ENCODE measurements at places on chromosomes 6 and 20. TPM values are rescaled to one million over a fixed set of nuclear protein-coding genes. Genes with fewer than 3 reads are reported as not detected.
A peak's percentile ranks its signal among the peaks of the same experiment; 100 is the strongest.

DNA sequence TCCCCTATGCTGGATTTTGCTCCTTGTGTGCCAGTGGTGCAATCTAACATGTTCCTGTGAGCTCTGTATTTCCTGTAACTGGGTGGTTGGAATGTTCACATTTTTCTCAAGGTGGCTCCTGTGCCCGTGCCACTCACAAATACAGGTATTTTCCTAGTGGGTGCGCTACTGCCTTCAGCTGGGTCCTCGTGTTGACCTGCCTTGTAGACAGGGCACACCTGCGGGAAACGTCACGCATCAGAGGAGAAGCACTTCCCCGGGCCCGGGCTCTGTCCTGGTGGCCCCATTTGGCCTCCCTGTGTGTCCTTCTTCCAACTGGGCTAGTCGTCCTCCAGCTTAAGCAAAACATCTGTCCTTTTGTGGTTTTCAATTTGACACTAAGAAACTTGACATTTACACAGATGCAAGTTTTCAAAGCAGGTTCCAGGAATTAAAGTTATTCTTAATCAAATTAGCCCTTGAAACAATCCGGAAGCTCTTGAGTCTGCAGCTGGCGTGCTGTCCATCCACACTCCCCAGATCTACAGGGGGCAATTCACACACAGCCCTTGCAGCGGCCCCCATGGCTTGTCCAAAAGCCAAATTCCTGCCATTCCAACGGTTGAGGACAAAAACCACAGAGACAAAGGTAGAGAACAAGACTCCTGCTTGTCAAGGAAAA lies 275.1 kb downstream of the CDC5L start:
- DNase-seq, result no peak

- no peak for DNase-seq
These were observed 71.9 kb downstream of the OPN5 start for GRCh38 chr6:47853766-47854165.

DNA sequence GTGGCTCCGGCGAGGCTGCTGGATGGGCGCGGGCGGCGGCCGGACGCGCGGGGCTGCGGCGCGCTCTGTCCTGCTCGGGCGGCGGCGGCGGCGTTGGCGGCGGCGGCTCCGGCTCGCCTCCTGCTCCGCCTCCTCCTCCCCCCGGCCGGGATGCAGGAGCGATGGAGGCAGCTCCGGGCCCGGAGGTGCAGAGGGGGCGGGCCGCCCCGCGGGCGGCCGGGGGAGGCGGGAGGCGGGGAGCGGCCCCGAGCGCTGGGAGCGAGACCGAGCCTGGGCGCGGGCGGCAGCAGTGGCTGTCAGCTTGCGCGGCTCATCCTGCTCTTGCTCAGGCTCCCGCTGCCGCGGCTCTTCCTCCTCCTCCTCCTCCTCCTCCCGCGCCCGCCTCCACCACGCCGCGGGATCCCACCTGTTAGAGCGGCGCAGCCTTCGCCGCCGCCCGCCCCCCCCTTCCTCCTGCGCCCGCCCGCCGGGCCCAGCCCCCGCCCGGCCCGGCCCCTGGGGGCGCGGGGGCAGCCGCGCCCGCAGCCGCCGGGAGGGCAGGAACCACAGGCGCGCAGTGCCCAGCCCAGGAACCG lies at the start of gene NOL4L:
Gene NOL4L (minus strand): TSS at position 323 of the 575 bp plus-strand sequence. CDS start 443 bp downstream, outside the sequence.
- DNase-seq, result peak; percentile 48

PRIM2 gene
- total RNA-seq, result 40.7 TPM

- DNase-seq, result no peak
These were observed 33.4 kb upstream of the ELMO2 start for GRCh38 chr20:46439837-46440236.

PRSS35 gene
- total RNA-seq, result not detected

PSMB8 gene
- total RNA-seq, result 385 TPM

- DNase-seq, result no peak
These were observed 231.0 kb downstream of the TBXT start for GRCh38 chr6:165936660-165937059.

DNA sequence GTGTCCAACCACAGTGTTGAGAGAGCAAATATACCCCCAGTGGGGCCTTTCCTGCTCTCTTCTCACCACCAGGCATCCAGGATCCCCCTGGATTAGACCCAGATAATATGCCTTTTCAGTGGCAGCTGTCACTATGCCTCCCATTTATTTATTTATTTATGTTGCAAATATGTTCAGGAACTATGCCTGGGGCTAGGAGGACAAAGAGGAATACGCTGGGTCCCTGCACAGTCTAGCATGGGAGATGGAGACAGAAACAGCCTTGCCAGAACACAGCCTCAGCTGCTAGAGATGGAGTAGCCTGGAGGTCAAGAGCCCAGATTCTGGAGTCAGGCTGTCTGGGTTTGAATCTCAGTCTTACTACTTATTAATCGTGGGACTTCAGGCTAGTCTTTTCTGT lies 74.6 kb upstream of the LRFN2 start:
- no peak for DNase-seq

GRCh38 chr6:163842467-163842866 lies 427.9 kb downstream of the QKI start:
- DNase-seq, result no peak

PSORS1C2 gene
- not detected for total RNA-seq

GRCh38 chr6:29834564-29835436 lies 7.2 kb downstream of the HLA-G start:
- peak; percentile 42 for DNase-seq

DNA sequence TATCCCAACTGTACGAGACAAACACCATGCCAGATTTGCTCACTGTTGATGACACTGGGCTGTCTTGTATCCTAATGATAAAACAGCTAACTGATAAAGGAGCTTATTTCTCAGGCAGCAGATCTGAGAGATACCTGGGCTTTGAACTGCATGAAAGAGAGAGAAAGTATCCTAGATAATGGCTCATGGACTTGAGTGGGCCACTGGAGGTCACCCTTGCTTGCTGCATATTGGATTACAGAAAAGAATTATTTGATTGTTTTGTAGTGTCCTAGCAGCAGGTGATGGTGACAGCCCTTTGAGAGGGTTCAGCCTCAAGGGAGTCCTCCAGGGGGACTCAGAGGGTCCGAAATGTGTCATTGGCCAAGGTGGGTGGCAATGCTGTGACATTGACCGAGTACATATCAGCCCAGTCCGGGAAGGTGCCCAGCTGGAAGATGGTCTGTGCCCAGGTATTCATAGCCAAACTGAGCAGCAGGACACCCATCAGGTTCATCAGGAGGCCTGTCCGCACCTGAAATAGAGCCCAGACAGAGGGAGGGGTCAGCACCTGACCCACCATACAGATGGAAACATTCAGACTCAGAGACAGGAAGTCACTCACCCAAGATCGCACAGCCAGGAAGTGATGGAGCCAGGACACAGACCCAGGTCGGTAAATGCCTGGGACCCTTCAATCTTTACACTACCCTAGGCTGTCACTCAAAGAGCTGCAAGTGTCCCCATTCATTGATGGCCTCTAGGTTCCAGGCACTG lies 9.4 kb upstream of the OCSTAMP start:
- no peak for DNase-seq

ENPP5 gene
- total RNA-seq, result 0.38 TPM

DNA sequence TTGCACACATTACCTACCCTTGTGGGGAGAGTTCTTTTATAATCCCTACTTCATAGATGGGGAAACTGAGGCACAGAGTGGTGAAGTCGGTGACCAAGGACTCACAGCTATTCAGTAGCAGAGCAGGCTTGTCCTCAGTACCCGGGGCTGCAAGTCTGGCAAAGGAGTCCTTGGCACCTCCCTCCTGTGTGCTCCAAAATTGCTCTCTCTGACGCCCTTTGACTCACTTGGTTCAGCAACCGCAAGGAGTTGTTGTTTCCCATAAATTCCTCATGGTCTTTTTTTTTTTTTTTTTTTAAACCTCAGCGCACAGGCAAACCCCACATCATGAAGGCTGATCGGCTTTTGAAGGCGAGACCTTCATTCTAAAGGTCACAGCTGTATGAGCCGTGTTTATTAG lies 143.2 kb downstream of the CEBPB start:
- DNase-seq, result no peak

DNA sequence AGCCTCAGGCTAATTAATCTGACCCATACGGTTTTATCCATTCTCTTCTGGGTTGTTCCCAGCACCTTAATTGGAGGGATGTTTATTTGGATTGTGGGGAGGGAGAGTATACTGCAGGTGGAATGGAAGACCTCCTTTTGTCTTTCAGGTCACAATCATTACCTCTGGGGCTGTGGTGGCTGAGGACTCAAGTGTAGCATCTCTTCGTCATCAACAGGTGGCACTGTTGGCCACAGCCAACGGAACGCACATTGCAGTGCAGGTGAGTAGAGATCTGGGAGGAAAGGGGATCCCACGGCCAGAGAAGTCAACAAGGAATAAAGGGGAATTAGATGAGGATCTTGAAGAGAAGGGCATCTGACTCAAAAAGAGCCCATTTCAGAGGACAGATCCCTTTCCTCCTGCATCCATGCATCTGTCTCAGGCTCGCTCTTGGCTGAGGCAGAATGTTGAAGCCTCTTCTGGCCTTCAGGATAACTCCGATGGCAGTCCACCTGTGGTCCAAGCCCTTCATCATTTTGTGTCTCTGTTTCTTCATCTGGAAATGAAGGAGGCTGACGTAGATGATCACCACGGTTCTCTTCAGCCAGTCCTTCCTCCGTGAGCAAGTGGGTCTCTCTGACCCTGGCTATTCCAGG lies 3.2 kb upstream of the DEF6 start:
- peak; percentile 48 for DNase-seq

GRCh38 chr6:43785220-43785752 lies 15.3 kb downstream of the VEGFA start:
- DNase-seq, result no peak

GRCh38 chr6:126156973-126157372 lies 170.6 kb downstream of the TRMT11 start:
- no peak for DNase-seq

DNA sequence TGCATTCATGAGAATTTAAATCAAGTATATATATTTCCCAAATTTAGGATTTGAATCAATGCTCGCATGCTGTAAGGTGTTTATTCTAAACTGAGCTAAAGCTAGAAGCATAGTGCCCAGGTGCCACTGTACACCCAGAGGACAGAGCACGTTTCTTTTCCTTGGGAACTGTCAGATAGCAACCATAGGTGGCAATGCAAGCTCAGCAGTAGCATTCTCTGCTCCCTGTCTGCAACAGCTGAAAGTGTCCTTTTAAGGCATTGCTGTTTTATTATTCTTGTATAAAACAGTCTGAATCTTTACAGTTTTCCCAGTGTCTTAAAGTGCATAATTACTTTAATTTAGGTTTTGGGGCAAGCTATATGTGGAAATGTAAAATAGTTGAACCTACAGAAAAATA lies 443.4 kb upstream of the MMS22L start:
- no peak for DNase-seq

UNC5CL gene
- 1.3 TPM for total RNA-seq

DNA sequence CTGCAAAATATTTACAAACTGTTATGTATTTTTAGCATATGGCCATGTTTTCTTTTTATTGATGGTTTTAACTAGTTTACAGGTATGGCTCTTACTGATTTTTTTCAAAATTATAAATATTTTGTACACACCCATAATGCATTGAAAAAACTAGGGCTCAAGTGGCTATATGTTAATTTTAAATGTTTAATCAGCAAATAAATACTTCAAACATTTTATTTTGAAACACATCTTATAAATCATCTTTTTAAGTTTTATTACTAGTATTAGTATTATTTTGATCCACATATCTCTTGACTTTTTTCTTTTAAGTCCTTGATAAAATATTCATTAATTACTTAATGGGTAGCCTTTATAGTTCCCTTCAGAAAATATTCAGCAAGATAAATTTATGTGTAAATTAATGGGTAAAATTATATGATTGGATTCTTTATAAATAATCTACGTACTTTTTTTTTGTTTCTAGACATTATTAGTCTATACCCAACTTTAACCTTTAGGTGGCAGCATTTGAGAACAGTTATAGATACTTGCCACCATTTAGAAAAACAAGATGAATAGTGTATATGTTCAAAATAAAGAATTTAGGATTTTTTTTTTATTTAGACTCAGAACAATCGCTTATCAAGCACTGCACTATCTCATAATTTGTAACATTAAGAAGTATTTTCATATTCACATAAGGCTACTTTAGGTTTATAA lies 241.9 kb downstream of the ADGRB3 start:
- no peak for DNase-seq

DNA sequence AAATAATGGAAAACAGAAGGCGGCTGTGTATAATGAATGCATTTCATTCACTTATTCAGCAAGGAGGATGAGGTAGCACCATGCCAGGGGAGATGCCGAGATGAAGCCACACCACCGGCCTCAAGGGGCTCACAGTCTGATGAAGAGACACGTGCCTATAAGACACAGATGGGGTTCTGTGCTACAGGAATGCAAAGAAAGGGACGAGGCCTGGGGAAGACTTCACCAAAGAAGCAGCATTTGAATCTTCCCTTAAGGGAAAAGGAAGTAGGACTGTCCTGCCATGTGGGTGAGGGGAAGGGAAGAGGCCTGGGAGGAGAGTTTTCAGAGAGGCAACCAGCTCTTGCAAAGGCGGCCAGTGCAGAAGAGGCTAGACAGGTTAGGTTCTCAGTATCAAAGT lies 98.9 kb downstream of the PSMG4 start:
- no peak for DNase-seq

PNPLA1 gene
- total RNA-seq, result not detected

GRCh38 chr20:51631011-51631950 lies 88.8 kb upstream of the NFATC2 start:
- peak; percentile 35 for DNase-seq

DNA sequence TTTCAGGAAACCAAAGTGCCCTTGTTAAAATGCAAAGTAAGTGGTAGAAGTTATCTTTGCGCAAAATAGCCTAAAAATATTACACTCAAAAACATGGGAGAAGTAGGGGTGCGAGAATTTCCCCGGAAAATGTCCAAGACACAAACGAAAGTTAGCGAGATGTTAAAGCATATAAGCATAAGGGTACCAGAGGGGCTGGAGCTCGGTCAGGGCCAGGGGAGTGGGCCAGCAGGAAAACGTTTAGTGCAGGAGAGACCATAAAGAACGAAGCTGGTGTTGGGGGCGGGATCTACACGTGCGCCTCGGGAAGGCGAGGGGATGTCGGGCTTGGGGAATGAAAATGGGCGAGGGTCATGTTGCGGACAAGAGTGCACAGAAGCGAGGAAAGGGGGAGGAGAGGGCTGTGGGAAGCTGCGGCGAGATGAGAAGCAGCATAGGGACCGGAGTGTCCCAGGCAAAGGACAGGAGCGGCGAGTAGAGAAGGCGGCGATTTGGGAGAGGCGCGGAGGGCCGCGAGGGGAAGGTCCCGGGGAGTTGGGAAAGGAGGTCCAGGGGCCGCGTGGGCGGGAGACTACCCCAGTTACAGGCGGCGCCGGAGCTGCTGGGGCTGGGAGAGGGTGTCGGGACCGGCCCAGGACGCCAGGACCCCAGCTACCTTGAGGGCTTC lies 600 bp downstream of the XPO5 start:
- DNase-seq, result no peak

EYA4 gene
- total RNA-seq, result not detected

TAAR1 gene
- not detected for total RNA-seq

- no peak for DNase-seq
These were observed 3.2 kb upstream of the MCCD1 start for GRCh38 chr6:31525553-31525931.

- peak; percentile 66 for DNase-seq
These were observed 44.2 kb upstream of the SUPT3H start for GRCh38 chr6:45421709-45422502.

- DNase-seq, result no peak
These were observed 27.9 kb downstream of the GSS start for GRCh38 chr20:34927736-34928135.

BMP7 gene
- total RNA-seq, result not detected

LY6G5C gene
- total RNA-seq, result 2.4 TPM

GRCh38 chr6:42679358-42679757 lies 43.0 kb downstream of the PRPH2 start:
- no peak for DNase-seq

- DNase-seq, result no peak
These were observed 152.7 kb downstream of the LY86 start for GRCh38 chr6:6741264-6741663.

C4B gene
- 4.0 TPM for total RNA-seq
